ENCODE measurements at places on chromosomes 7 and 10.

DNA sequence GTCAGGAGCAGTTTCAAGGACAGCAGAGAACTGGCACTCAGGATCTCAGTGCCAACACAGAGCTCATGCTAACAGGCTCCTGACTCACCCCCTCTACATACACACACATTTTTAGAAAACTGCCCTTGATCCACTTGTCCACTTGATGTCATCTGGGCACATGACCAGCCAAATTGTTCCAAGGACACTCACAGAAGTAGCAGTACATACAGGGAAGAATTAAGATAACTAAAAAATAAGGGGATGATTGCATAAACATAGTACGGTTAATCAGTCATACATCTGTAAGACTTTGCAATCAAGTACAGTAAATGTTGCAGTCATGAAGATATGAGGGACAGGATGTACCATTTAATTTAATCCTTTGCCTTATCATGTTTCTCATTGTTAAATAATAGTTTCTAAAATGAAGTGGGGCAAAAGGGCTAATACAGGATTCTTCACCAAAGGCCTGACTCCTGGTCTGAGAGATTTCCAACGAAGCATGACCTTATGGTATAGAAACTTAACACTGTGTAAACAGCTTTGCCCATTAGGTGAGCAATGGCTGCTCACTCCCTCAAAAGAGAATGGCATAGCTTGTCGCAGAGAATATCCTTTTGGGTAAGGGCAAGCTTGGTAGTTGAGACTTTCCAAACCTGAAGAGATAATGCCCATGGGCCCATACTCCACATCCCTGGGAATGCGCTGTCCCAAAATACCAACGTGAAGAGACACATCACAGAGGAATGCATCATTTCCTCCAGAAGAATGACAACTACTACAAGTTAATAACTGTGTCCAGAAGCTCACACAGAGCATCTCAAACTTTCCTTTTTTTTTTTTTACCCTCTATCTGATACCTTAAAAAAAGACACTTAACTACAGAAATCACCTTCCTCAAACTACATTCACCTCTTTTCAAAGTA lies 94.1 kb downstream of the ARMH3 start:
- DNase-seq: no peak

- DNase-seq: no peak
Observed at GRCh38 chr7:154409703-154410311, 357.6 kb downstream of the DPP6 start.

DNA sequence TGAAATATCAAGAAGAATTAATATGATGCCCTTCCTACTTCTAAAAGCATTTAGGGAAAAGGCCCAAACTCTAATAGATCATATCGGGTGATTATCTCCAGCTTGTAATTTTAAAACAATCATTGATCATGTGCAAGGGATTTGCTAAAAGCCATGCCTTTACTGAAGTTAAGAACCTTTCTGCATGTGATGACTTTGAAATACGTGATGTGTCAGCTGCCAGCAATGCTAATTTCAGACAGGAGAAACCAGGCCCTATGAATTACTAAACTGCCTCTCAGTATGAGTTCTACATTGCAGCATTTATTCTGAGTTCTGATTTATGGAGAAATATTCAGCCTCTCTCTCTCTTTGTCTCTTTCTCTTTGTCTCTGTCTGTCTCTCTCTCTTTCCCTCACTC lies 203.6 kb upstream of the AKR1E2 start:
- no peak for DNase-seq

DNA sequence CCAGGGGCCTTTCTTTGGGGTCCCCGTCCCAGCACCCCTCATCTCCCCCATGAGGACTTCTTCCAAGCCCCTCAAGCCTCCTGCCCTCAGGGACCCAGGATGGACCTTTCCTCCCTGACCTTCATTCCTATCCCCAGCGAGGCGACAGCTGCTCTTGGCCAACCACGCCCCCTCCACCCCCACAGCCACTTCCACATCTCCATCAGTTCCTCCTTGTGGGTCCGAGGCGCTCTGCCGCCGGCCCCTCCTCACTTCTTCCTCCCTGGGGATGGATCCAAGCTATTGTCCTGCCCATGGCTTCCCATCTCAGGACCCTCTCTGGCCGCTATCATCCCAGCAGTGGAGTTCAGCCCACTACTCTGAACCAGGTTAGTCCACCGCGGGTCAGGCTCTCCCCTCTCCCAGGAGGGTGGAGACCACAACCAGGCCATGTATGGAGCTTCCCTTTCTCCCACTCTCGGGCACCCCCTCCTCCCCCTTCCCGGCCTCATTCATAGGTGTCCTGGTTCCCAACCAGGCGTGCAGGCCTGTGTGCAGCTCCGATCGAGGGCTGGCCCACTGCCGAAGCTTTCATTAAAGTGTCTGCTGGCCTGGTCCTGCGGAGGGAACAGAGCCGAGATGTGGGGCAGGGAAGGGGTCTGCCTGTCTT lies 1.7 kb upstream of the SH2B2 start:
- DNase-seq: no peak

GRCh38 chr10:19629567-19629966 lies 186.7 kb upstream of the PLXDC2 start:
- DNase-seq: no peak

- no peak for DNase-seq
Observed at GRCh38 chr7:9981742-9982349, 991.8 kb upstream of the PHF14 start.

GRCh38 chr7:102837802-102838201 lies 75.0 kb upstream of the LRRC17 start:
- no peak for DNase-seq

DNA sequence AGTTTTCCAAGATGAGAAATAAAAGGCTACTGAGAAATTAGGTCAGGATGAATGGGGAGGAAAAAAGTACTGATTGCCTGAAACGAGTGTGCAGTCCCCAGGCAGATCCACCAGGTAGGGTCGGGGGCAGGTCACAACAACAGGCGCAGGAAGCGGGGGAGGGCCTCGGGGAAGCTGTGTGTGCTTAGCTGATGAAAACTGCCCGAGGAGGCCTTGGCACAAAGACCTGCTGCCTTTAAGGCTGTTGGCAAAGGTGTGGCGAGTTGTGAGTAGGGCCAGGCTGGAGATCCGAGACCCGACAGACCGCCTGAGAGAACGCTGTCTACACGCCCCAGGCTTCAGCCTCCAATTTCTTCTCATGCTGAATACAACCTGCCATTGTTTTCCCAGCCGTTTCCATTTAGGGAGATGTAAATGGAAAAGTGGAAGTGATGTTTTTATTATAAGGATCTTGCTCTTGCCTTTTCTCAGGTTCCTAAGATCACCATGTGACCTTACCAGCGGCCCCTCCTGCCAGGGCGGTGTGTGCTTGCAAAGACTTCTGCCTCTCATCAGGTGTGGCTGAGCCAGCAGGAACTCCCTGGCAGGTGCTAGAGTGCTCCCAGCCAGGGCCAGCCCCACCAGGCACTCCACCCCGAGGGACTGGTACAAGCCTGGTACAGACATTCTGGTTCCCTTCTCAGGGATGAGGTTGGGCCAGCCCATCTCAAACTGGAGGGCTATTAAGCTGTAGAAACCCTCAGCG lies 60.8 kb downstream of the DLG5 start:
- no peak for DNase-seq

DNA sequence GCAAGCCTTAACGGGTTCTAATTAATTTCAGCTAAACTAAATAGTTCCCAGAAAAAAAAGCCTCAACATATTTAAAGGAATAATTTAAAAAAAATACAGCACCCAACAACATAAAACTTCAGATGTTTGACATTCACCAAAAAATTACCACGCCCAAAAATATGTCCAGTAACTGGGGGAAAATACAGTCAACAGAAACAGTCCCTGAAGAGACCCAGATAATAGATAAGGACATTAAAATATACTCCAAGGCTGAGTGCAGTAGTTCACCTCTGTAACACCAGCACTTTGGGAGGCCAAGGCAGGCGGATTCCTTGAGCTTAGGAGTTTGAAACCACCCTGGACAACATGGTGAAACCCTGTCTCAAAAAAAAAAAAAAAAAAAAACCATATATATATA lies 78.0 kb downstream of the BTAF1 start:
- no peak for DNase-seq

DNA sequence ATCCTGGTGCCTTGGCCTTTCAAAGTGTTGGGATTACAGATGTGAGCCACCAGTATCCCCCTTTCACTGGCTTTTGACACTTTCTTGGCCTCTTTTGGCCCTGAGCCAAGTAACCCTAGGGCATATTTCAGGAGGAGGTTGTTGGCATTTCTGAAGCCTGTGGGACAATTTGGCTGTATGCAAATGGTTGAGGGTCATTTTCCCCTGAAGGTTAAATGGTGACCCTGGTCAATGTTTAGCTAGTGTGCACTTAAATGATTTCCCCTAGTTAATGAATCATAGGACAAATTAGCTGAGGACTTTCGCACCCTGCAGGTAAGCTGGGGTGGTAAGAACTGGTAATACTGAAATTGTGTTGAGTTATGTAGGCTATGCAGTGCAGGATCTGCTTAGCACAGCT lies 660.5 kb downstream of the LRMDA start:
- no peak for DNase-seq

GRCh38 chr10:132059760-132060508 lies 5.8 kb upstream of the JAKMIP3 start:
- DNase-seq: no peak

GRCh38 chr7:47602272-47603004 lies 20.5 kb upstream of the TNS3 start:
- DNase-seq: no peak

DNA sequence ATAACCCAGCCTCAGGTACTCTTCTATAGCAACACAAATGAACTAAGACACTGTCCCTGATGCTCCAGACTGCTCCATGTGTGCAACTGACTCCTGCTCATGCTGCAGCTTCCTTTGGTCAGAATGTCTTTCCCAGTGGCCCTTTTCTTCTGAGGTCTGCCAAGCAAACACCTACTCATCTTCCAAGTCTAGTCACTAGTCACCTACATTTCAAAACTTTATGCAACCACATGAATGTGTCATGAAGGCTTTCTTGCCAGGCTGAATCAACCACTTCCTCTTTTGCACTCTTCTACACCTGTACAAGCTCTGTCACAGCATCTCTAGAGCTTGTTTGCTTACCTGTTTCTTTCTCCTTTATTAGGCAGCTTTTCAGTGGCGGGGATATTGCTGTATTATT lies 75.8 kb downstream of the LSMEM1 start:
- DNase-seq: no peak

GRCh38 chr7:38834357-38834756 lies 74.6 kb downstream of the VPS41 start:
- no peak for DNase-seq

DNA sequence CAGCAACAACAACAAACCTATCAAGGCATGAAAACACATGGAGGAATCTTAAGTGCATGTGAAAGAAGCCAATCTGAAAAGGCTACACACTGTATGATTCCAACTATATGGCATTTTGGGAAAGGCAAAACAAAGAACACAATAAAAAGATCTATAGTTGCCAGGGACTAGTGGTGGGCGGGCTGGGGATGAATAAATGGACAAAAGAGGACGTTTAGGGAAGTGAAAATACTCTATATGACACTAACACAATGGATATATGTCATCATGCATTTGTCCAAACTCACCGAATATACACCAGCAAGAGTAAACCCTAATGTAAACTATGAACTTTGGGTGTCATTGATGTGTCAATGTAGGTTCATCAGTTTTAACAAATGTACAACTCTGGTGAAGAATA lies 89.1 kb downstream of the SEMA3E start:
- DNase-seq: no peak

DNA sequence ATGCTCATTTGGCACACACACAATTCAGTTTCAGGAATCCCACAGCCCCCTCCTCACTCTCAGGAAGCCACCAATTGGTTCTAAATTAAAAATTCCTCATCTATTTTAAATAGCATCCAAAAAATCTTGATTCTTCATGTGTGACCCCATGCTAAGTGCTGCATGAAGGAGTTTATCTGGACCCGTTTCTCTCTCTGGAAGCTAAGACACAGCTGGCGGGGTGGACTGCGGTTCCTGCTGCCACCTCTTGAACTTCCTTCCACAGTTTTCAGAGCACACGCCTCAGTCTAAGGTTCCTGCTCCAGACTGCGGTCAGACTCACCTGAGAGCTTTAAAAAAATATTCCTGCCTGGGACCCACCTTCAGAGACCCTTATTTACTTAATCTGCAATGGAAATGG lies 34.5 kb downstream of the LYZL1 start:
- DNase-seq: no peak
